ENCODE measurements at places on chromosomes 1 and 21.

- no peak for DNase-seq
Measured at GRCh38 chr1:58979086-58979485, 195.2 kb upstream of the JUN start.

DNA sequence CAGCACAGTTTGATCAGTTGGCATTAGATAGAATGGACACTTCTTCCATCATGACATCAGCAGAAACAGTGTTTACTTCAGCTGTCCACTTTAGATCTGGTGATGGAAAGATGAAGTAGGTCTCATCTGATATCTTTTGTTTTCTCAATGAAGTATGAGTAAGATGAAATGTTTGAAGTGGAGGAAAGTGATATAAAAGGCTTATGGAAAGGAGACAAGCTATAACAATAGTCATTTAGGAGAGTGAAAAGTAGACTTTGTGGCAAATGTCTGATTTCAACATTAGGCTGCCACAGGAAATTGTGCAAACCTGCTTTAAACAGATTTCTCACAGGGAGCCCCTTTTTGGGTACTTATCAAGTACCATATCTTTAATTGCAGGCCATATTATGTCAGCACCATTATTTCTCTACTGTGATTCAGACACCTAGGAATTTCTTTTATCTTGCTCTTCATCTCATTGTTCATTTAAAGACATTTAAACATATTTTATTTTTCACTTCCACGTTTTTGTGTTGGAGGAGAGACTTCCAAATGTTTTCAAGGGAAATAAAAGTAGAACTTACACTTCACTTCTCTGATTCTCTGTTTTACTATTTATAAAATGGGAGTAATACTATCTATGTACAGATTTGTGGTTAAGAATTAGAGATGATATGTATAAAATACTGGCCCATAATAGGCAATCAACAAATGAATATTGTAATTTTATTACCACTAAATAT, 18.1 kb downstream of the PDC start:
- no peak for DNase-seq

GRCh38 chr1:162703708-162704107, 71.4 kb downstream of the DDR2 start:
- DNase-seq = no peak

GRCh38 chr1:165717918-165718515, 19.7 kb upstream of the ALDH9A1 start:
- peak; percentile 60 for DNase-seq

- no peak for DNase-seq
Measured at GRCh38 chr1:162305969-162306368, 70.7 kb downstream of the SPATA46 start.

GRCh38 chr1:115975569-115976061, 698 bp upstream of the SLC22A15 start:
- DNase-seq = no peak

GRCh38 chr21:45004481-45005247, 64.8 kb downstream of the SLX9 start:
- DNase-seq = no peak

GRCh38 chr1:204506969-204507316, 9.3 kb upstream of the MDM4 start:
- DNase-seq = peak; percentile 85

DNA sequence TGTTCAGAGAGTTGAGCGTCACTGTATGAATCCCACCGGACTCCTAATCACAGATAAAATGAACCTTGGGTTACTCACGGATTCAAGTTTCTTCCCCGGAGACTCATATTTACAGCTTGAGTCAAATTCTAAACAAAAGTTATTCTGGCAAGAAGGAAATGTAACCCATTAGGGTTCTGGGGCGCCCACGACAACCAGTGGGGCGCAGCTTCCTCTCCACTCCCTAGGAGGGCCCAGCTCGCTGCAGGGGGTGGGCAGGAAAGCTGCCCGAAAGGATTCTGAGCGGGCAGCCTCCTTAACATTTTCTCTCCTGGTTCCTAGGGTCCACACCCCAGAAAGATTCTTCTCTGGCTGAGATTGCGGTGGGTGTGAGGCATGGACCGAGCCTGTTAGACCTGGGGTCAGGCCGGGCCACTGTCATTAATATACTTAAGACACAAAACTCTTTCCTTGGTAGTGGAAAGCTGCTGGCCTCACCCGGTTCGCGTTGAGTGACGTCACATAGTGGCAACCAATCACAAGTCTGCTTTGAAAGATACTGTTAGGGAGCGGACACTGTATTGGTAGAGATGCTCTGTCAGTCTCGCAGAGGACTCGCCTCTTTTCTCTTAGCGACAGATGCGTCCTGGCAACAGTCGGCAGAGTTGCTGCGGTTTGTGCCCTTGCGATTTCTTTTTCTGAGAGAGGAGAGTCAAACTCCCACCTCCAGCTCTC, 13.6 kb upstream of the MCOLN3 start:
- peak; percentile 76 for DNase-seq

DNA sequence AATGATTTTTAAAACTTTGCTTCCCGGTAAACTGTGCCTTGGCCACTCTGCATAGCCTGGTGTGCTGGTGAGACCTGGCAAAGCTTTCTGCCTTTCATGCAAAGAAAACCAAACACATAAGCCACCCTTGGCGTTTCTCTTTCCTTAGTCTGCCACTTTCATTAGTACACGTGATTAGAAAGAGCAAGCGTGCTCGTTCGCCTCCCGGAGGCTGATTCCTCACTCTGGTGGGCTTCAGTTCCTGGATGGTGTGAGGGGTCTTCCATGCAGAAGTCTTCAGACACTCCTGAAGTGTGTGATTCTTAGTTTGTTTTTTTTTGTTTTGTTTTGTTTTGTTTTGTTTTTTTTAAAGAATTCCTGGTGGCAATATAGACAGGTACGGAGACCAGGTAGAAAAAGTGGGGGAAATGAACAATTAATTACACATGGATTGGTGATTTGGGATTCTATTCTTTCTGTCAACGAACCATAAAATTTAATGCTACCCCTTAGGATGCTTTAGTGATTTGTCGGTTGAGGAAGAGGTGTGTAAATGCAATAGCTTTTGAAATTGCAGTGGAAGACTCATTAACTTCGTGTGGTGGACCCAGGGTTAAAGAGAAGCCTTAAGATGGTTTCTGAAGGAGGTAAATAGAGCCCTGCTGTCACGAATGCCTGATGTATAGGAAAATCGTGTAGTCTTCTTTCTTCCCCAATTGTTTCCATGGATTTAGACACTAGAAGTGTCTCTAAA, 2.1 kb downstream of the GALNT2 start:
- no peak for DNase-seq

GRCh38 chr1:230977761-230978490, 735 bp downstream of the TTC13 start:
- DNase-seq = no peak

DNA sequence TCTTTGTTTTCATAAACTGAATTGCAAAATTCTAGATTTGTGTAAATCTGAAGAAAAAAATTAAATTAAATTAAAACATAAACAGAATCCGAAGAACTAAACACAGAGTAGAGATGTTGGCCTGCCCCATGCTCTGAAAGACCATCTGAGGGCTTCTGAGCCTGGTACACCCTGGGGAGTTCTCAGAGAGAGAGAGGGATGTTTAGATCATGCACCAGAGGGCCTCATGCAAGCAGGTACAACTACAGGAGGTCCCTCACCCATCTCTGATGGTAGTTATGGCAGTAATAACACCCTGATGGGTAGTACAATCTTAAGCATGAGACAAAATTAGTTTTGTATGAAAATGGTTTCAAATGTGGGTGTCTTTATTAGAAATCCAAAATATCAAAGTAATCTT, 127.7 kb downstream of the TGFB2 start:
- no peak for DNase-seq

- no peak for DNase-seq
Measured at GRCh38 chr1:205066141-205066818, 18.0 kb downstream of the TMEM81 start.

DNA sequence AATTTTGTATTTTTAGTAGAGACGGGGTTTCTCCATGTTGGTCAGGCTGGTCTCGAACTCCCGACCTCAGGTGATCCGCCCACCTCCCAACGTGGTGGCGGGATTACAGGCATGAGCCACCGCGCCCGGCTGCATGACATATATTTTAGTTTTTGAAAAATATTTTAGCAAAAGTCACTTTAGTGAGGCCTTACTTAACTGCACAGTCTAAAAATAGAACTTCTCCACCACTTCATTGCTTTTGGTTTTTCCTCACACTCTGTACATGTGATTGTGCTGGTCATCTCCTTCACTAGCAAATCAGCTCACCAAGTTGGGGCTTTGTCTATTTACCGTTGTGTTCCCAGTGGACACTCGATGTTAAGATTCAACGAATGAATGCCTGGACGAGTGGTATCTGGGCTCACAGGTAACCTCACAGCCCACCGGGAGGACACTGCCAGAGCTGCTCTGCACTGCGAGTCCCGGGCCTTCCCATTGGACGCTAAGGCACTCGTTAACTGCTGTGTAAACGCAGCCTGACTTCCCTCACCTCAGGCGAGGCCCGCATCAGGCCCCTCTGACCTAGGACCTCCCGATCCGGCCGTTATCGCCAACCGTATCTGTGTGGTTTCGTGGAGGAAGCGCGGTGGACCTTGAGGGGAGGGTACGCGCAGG, 14.0 kb upstream of the ZNF692 start:
- DNase-seq = peak; percentile 21

GRCh38 chr1:11473491-11474034, 5.4 kb upstream of the DISP3 start:
- no peak for DNase-seq

DNA sequence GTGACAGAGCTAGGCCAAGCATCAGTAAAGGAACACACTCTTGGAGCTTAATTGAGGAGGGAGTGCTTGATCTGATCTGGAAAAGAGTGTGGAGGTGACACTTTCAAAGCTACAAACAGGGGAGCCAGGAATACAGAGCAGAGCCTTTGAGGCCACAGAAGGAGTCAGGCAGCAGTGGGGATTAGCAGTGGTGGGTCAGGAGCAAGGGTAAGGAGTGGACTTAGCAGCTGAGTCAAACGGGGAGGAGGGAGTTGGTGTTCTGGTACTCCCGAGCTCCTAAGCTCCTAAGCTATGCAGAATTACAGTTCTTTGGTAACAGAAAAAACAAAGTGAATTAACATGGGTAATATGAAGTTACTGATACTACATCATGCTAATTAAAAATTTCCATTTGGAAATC, 14.5 kb downstream of the RAB4A start:
- DNase-seq = no peak

- no peak for DNase-seq
Measured at GRCh38 chr1:36913484-36914060, 120.7 kb downstream of the GRIK3 start.

GRCh38 chr1:117657031-117657430, 51.2 kb downstream of the TENT5C start:
- DNase-seq = no peak

DNA sequence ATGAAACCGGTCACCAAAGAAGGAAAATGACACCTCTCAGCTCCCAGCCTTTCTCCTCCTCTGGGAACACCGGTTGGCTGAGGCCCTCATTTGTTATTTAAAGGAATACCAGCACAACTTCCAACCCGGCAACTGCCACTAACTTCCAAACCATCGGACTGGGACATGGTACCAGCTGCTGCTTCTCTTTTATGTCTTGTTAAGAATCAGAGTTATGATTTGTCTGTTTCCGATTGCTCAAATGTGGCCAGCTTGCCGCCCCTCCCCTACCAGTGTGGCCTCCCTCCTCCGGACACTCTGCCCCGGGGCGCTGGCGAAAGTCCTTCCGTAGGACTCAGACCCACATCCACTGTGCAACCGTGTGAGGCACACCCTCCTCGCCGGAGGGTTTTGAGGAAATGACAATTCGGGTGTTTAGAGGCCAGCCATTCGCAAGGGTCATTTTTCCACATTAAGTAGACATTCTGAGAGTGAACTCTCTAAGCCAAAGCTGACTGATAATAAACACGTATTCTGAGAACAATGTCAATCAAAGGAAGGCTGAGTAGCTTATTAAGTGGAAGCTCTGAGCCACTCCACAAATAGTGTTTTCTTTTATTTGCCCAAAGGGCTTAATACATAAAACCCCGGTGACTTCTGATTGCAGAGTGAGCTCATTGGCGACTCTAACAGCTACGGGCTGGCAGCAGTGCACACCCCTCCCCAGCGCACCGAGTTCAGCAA, 5.5 kb downstream of the RIPK4 start:
- no peak for DNase-seq

- DNase-seq = no peak
Measured at GRCh38 chr1:109534307-109534858, 5.3 kb upstream of the GPR61 start.

Data from hippocampal formation (tissue), 2 donors.